Activated CD4-positive, alpha-beta T cell treated with anti-CD3 and anti-CD28 coated beads, Interleukin-2, amount 10 ng/mL, durations not matched to agents 24 days and 14 days (primary cell): ENCODE measurements at places on chromosomes 7 and 10. TPM values are rescaled to one million over a fixed set of nuclear protein-coding genes. Genes with fewer than 3 reads are reported as not detected.

GRCh38 chr7:12827219-12827821 lies 139.9 kb downstream of the ARL4A start:
- DNase-seq = no peak

- no peak for DNase-seq
Observed at GRCh38 chr7:131336956-131337355, 9.3 kb downstream of the MKLN1 start.

- DNase-seq = no peak
Observed at GRCh38 chr7:4631380-4632179, 50.5 kb upstream of the FOXK1 start.

GRCh38 chr10:71372882-71373495 lies 23.7 kb upstream of the CDH23 start:
- no peak for DNase-seq

DNA sequence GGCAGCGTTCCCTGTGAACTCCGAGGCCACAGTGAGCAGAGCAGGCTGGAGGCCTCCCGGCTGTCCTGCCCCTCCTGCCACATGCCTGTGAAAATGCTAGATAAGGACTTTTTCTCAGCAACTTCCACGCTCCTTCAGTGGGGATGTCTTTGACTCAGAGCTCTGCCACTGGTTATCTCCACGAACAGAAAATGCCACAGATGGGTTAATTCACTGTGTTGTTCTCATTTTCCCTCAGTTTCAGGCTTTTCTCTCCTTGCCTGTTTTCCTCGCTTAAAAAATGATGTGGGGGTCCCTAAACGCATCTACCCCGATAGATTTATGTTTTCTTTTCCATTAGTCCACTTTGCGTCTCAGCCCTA lies 51.3 kb downstream of the IKZF1 start:
- no peak for DNase-seq

GRCh38 chr10:91088300-91089140 lies 131.9 kb upstream of the PCGF5 start:
- DNase-seq = no peak

CHAT gene
- total RNA-seq = 0.24 TPM in 1 of 2 replicates, not detected in the other

VWA2 gene
- not detected in 2 replicates for total RNA-seq
